ENCODE measurements at places on chromosomes 6 and 20. TPM values are rescaled to one million over a fixed set of nuclear protein-coding genes. Genes with fewer than 3 reads are reported as not detected.

The XRN2 gene
- polyA plus RNA-seq: 43.0 TPM

The AKIRIN2 gene
- 45.7 TPM for polyA plus RNA-seq

The C6orf118 gene
- polyA plus RNA-seq: 2.6 TPM

The ULBP3 gene
- 1.5 TPM for polyA plus RNA-seq

The CLVS2 gene
- polyA plus RNA-seq: 0.41 TPM

The SLC35D3 gene
- polyA plus RNA-seq: not detected

The SLC23A2 gene
- polyA plus RNA-seq: 9.3 TPM

The PIGT gene
- polyA plus RNA-seq: 71.2 TPM

The BTN1A1 gene
- 0.16 TPM for polyA plus RNA-seq

The C20orf141 gene
- not detected for polyA plus RNA-seq

The PPP1R16B gene
- polyA plus RNA-seq: 7.3 TPM

The RHAG gene
- 0.90 TPM for polyA plus RNA-seq

The IRAK1BP1 gene
- 5.4 TPM for polyA plus RNA-seq

The LAMA4 gene
- 188 TPM for polyA plus RNA-seq

The TFAP2D gene
- not detected for polyA plus RNA-seq

The PTCHD4 gene
- 0.51 TPM for polyA plus RNA-seq

The OR12D3 gene
- not detected for polyA plus RNA-seq

The ANKEF1 gene
- polyA plus RNA-seq: 1.1 TPM

The PREP gene
- polyA plus RNA-seq: 35.2 TPM

The NEURL2 gene
- polyA plus RNA-seq: 9.9 TPM

The VWA7 gene
- polyA plus RNA-seq: 1.7 TPM

The SLC2A10 gene
- 21.4 TPM for polyA plus RNA-seq

The DUSP15 gene
- 2.4 TPM for polyA plus RNA-seq

The AK9 gene
- polyA plus RNA-seq: 7.3 TPM

The OLIG3 gene
- not detected for polyA plus RNA-seq

The TP53RK gene
- polyA plus RNA-seq: 10.3 TPM

The BTNL2 gene
- 0.16 TPM for polyA plus RNA-seq

The NKX2-2 gene
- 0.12 TPM for polyA plus RNA-seq

All from muscle of back (tissue), 13 donors.